Fibroblast of villous mesenchyme (primary cell): ENCODE measurements at places on chromosomes 11 and 22. TPM values are rescaled to one million over a fixed set of nuclear protein-coding genes. Genes with fewer than 3 reads are reported as not detected.

PTPRCAP gene
- 0.32 TPM in 1 of 2 replicates, not detected in the other for total RNA-seq

- DNase-seq: no peak
Observed at GRCh38 chr11:120381401-120381800, 45.2 kb downstream of the ARHGEF12 start.

DNA sequence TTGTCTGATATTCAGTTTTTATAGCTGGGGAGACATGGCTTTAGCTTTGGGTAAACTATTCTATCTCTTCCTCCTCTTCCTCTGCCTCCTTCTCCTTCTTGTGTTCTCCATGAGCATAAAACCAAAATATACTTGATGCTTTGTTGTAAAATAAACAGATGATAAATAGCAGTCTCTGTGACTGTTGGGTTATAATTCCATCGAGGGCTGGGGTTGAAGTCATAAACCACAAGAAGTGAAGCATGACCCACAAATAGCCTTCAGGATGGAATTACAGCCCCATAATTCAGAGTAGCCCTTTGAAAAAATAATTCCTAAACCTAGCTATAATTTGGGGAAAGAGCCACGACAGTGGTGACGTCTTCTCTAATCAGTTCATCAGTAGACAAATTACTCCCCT, 177.7 kb downstream of the SNX19 start:
- peak; percentile 37 for DNase-seq

GRCh38 chr22:36528341-36528740, 625 bp downstream of the EIF3D start:
- DNase-seq: peak; percentile 30

DNA sequence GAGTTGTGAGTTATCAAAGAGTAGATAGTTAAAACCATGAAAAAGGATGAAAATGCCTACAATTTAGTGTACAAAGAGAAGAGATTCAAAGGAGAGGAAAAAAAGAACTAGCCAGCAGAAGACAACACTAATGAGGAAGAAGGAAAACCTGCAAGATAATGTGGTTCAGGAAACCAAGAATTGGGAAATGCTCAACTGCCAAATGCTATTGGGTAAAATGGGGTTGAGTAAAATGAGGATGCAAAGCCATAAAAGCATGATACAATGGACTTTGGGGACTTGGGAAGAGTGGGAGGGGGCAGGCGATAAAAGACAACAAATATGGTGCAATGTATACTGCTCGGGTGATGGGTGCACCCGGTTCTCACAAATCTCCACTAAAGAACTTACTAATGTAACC, 7.6 kb upstream of the OR52K2 start:
- DNase-seq: no peak
